HCT116 (cell line): ENCODE measurements at places on chromosomes 6 and 20. TPM values are rescaled to one million over a fixed set of nuclear protein-coding genes. Genes with fewer than 3 reads are reported as not detected.

The CTAGE9 gene
- total RNA-seq: not detected

The NKX2-4 gene
- total RNA-seq: not detected

DNA sequence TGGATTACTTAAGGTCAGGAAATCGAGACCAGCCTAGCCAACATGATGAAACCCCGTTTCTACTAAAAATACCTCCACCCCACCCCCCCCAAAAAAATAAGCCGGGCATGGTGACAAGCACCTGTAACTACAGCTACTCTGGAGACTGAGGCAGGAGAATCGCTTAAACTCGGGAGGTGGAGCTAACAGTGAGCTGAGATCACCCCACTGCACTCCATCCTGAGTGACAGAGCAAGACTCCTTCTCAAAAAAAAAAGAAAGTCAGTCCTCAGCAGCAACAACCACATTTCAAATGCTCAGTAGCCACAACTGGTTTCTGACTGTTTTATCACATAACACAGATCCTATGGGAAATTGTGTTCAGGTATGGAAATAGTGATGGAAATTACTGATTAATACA is 135.3 kb downstream of the HFE start:
- no peak for DNase-seq

GRCh38 chr20:32010101-32010500 is at the start of gene CCM2L:
CCM2L (plus strand) TSS chr20:32010438; CDS start chr20:32010455, 17 bp downstream.
- DNase-seq: no peak

GRCh38 chr6:163954088-163954775 is 539.7 kb downstream of the QKI start:
- DNase-seq: no peak

DNA sequence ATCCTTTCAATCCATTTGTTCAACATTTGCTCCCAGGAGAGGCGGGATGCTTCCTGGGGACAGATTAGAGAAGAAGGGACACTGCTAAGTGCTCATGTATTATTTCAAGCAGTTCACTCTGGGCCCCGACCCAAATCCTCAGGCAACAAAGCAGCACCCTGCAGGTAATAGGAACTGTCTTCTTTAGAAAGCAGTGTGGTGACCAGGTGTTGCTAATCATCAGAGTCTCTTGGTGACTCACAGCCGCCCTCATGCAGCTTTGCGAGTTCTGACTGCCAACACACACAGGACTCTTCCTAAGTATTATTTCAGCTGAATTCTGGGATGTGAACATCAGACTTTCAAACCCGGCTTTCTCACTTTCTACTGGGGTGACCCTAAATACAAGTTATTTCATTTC is 356.4 kb downstream of the PRKN start:
- no peak for DNase-seq

GRCh38 chr20:45964006-45964400 is 8.0 kb downstream of the ZNF335 start:
- no peak for DNase-seq

The CST11 gene
- total RNA-seq: not detected

The LY6G5B gene
- 15.4 TPM for total RNA-seq

DNA sequence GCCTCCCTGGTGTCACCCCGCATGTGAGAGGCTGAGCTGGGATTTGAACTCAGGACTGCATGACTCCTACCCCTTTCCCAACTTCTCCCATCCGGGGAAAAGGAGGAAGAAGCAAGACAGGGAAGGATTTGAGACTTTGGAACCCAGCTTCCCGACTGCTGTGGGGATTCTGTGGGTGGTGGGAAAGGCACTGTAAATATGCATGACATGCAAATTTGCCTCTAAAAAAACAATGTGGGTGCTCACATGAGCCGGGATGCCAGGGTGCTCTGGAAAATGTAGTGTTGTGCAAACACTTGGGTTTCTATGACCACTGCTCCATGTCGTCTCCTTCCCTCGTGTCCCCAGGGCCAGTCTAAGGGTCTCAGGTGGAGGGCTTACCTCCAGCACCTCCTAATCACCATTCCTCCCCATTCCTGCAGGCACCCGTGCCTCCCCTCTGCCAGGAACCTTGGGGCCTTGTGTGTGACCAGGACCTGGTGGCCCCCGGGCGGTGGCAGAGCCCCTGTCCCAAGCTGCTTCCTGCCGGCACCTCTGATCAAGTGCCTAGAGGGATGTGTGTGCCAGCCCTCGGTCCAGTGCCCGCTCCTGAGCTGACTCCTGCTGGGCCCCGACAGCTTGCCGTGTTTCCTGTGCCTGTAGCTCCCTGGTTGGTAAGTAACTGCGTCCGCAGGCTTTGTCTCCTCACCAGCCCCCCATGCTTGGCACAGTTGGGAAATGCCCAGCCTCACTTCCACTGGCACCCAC is 60.7 kb downstream of the DLGAP4 start:
- no peak for DNase-seq

The DUSP15 gene
- not detected for total RNA-seq

The HLA-DPA1 gene
- 0.89 TPM for total RNA-seq
